Stimulated activated CD4-positive, alpha-beta T cell treated with anti-CD3 and anti-CD28 coated beads, Interleukin-2, amount 100 ng/mL, for 4 hours (primary cell): ENCODE measurements at places on chromosomes 1 and 21.

GRCh38 chr1:234751678-234752077 lies 141.7 kb upstream of the IRF2BP2 start:
- no peak for DNase-seq

- no peak for DNase-seq
Measured at GRCh38 chr1:225658041-225658440, 5.1 kb upstream of the ENAH start.

- DNase-seq: no peak
Measured at GRCh38 chr1:186304982-186305949, 69.8 kb downstream of the TPR start.

DNA sequence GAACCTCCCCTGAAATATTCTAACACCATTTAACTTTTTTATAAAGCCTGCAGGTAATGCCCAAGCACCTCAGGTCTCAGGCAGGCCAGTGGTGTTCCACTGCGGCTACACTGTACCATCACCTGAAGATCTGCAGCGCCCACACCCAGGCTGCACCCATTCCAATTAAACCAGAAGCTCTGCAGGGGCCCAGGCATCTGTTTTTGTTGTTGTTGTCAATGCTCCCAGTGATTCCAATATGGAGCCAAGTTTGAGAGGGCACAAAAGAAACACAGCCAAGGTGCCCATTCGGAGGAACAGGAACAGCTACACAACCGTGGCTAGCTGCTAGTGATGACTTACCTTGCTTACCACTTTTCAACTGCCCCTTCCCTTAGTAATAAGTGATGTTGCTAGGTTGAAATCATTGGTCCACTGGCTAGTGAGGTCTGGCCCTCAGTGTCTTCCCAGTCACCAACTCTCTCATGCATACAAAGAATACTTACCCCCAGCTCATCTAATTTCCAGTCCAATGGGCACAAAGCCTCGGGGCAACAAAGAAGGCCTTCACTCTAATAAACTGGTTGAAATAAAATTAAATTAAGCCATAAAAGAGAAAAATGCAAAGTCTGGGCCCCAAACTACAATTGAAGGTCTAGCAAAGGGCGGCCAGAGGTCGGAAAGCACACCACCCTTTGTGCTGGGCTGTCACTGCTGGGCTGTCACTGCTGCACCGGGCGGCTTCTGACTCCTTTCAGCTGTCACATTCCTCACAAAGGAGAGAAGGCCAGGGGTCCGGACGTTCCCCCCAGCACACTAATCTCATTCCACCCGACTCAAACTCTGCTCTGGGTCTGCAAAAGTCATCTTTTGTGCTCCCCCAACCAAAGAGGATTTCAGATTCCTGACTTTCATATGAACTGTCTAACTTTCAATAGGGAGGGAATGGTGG lies 34.9 kb downstream of the SIPA1L2 start:
- no peak for DNase-seq

DNA sequence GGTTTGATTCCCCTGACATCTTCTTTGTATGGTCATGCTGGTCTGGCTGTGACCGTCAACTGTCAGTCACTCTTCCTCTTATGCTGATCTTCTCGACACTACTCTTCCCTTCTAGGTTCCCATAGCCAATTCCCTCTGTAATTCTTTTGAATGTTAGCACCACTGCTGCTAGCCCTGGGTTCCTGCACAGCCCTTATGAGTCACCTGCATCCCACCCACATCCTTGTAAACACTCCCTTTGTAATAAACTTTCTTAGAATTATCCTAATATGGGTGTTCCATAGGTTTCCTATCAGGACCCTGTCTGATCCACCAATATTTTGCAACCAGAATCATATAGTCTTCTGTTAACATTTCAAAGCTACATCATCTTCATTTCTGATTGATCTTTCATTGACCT lies 37.1 kb downstream of the JUN start:
- DNase-seq: no peak

- DNase-seq: no peak
Measured at GRCh38 chr1:165903672-165904071, 76.3 kb downstream of the UCK2 start.

DNA sequence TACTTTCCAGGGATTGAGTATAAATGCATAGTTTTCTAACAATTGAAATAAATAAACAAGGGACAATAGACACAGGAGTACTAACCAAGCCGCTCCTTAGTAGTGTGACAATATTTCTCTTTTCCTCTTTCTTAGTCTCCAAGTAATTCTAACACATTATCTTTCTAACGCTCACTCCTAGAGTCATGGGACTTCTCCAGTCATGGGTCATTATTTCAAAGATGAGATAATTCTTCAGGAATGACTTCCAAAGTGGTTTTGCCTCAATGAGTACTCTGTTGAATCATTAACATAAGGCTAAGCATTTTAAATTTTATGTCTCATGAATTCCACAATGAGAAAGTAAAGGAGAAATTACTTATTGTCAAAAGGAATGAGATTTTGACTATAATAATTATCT lies 605.8 kb upstream of the ADAMTS5 start:
- DNase-seq: no peak

DNA sequence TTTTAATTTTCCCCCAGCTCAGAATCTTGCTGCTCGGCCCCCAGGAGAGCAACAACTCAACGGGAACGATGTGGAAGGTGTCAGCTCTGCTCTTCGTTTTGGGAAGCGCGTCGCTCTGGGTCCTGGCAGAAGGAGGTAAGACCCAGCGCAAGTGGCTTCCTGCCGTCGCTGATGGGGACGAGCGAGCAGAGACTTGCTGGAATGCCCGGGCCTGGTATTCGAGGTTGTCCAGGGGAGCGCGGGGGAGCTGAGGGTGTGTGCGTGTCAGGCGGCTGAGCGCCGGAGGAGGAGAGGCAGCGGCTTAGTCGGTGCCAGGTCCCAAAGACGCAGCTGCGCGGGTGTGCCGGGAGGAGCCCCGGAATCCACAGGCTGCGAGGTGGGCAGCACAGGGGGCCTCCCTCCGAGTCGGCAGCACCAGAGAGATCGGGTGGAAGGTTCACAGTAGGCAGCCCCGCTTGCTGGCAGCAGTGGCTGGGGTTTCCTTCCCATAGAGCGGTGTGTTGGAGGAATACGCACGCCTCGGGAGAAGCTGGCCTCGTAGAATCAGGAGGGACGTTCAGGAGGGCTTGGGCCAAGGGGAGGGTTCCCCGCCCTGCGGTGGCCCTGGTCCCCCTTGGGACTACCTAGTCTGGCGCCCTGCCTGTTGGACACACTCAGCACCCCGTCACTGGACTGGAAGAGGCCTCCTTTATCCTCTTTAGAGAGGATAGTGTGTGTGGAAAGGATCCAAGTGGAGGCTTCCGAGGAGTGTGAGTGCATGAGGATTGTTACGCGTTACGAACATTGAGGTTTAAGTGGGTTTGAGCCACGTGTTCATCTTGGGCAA lies 547 bp downstream of the PDPN start:
- no peak for DNase-seq

DNA sequence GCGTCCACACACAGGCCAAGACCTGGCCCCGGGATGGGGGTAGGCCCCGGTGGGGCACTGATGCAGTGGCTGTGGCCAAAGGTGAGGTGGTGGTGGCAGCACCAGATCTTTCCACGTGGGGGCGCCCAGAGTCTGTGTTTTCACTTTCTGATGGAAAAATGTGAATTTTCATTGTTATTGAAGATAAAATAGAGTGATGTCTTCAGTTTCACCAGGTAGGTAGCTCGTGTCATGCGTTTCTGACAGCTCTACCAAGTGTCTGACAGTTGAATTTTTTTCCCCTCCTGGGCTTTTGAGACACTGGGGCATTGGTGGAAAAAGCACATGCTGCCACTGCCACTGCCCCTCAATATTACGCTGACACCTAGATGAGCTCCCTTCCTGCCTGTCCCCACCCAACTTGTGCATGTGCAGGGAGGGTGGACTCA lies 40.0 kb upstream of the MAGOH start:
- DNase-seq: peak; percentile 56

- DNase-seq: no peak
Measured at GRCh38 chr1:186735463-186735862, 55.2 kb upstream of the PTGS2 start.

DNA sequence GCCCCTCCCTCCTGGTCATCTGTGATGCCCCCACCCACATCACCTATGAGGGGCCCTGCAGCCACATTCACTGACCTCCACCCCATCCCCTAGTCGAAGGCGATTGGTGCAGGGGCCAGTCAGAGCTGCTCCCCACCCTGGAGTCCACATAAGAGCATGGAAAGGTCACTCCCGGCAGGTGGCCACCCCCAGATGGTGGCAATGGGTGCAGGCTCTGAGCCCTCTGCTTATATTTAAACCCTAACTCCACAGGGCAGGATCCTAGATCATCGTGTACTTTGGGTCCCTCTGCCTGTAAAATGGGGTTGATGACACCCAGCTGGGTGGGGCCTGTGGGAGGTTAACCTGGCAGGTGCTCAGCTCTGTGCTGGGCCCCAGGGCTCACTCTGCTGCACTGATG lies 186.8 kb upstream of the C1orf174 start:
- DNase-seq: no peak

DNA sequence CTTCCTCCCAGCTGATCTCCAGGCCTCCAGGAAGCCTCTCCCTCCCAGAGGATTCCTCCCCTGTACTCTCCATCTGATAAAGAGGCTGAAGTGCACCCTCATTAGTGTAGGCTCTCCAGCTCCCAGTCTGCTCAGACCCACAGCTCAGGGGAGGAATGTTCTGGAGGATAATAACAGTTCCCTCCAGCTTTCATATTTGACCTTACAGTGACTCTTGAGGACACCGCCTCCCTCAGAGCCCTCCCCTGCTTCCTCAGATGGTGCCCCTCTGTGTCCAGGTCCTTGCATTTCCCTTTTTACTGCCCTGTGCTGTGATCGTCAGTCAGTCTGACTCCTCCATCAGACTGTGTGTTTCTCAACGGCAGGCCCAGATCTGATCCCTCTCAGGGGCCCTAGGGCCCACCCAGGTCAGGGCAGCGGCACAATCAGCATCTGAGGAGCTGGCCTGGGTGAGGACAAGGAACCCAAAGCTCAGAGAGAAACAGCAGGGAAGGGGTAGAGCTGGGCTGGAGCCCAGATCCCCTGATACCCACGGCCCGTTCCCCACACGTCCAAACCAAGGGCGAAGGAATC lies 1.1 kb upstream of the SHISAL2A start:
- DNase-seq: no peak

- DNase-seq: no peak
Measured at GRCh38 chr1:8249838-8250237, 68.1 kb upstream of the SLC45A1 start.

GRCh38 chr1:56830052-56830451 lies 10.8 kb upstream of the FYB2 start:
- no peak for DNase-seq

GRCh38 chr1:7218210-7218832 lies 433.1 kb downstream of the CAMTA1 start:
- DNase-seq: no peak

DNA sequence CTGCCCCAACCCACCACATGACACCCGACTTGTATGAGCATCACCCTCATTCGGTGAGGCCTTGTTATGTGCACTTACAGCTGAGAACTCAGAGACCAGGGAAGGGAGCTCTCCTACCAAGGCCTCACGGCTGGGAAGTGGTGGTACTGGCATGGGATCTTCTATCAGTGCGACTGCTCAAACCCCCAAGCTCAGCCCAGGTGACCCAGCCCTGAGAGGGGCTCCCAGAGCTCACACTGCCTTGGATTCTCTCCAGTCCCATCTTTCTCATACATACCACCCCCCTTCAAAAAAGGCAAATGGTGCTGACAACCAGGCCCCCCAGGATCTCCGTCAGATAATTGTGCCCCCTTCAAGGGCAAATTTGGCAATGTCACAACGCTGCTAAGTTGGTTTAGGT lies 777 bp upstream of the PLA2G2F start:
- DNase-seq: no peak

DNA sequence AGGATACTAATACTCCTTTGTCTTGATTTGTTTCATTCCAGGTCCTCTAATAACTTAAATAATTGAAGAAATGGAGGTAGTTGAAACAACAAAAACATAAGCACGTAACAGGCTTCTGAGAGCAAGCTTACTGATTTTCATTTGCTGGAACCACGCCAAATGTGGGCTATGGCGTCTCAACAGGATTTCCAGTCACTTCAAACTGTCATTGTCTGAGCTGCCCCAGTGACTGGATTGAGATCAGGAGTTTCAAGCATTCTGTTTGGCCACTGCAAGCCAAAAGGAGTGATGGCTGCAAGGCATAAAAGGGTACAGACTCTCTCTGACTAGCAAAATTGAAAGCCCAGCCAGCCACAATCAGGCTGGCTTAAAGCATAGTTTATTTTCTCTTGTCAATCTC lies 289.9 kb downstream of the DPYD start:
- no peak for DNase-seq

DNA sequence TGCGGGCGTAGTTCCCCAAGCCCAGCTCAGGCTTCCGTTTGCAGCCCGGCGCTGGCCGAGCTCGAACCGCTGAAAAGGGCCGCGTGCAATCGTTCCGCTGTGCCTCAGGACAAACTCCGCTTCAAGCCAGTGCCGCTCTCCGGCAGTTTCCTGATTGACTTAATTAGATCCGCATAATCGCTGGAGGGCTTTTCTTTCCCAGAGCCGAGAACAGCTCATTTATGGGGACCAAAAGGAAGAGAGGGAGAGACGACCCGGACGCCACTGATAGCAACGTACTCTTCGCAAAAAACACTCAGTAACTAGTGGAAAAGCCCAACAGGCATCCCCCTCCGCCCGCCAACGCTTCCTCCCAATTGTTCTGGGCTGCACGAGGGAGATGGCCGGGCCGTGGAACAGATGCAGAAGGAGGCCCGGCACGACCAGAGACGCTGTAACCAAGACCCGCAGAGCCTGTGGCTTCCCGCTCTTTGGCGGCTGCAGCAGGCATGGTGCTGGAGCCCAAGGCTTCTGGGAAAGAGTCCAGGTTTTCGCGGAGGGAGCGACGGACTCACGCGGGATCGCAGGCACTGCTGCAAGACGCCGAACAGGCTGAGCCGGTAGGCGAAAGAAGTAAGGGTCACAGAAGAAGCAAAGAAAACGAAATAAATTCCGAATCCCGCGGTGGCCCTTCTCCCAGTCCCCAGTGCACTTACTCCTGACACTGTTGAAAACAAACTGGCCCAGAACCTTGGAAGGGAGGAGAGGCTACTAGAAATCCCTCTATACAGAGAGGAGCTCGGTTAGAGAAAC lies 3.6 kb upstream of the FOXD2 start:
- DNase-seq: no peak

GRCh38 chr1:241622669-241623068 lies 17.5 kb downstream of the CHML start:
- no peak for DNase-seq

DNA sequence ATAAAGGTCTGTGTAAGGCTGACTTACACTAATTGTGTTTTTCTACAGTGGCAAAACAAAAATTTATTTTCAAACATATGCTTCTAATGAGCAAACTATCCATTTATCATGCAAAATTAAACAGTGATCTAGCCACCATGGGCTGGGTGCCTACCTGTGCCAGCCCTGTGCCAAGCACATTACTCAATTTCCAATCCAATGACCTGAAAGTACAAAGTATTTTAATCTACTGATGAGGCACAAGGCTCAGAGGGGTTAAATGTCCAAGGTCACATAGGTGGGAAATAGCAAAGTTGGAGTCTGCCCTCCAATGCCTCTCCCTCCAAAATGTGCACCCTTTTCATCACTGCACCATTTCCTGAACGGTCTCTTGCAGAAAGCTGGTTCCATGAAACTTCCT lies 279.1 kb upstream of the FMN2 start:
- no peak for DNase-seq

- no peak for DNase-seq
Measured at GRCh38 chr1:214857716-214858115, 224.8 kb upstream of the KCNK2 start.

- no peak for DNase-seq
Measured at GRCh38 chr1:209983953-209984352, 45.9 kb downstream of the SYT14 start.

GRCh38 chr1:237687804-237688203 lies 202.9 kb downstream of the ZP4 start:
- no peak for DNase-seq

GRCh38 chr1:8317647-8318381 lies at the start of gene SLC45A1:
Gene SLC45A1 (plus strand): TSS chr1:8318114. CDS start chr1:8324330, 6,216 bp downstream.
- DNase-seq: peak; percentile 76
